ENCODE measurements at places on chromosomes 1 and 21.

- no peak for DNase-seq
These were observed 1.1 kb downstream of the COL9A2 start for GRCh38 chr1:40315795-40316594.

- DNase-seq, result no peak
These were observed 105.2 kb downstream of the ACBD6 start for GRCh38 chr1:180397175-180397574.

GRCh38 chr1:32878183-32878582 is 7.5 kb upstream of the FNDC5 start:
- DNase-seq, result no peak

DNA sequence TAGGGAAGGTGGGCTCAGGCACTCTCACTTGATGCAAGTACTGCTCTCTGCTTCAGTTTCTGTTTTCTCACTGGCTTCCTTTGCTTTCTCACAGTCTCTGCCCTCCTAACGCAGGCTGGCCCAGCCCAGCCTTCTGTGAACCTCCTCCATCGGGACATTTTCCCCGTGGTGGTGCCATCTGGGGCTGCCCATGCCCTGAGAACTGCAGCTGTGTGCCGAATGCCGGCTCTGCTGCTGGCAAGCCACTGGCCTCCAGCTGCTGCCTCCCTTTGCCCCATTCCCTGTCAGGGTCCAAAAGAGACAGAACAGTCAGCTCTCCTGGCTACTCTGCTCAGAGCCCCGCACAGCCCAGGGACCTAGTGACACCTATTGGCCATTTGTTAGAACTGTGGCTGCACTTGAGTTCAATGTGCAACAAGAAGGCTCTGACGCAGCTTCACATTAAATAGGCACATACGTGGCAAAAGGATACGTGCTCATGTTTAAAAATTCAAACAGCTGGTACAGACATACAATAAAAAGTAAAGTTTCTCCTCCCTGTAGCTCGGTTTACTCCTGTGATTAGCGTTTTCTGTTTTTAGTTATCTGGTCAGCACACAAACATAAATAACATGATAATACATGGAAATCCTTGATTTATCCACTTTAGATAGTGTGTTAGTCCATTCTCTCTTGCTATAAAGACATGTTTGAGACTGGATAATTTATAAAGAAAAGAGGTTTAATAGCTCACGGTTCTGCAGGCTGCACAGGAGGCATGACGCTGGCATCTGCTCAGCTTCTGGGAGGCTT is 46.6 kb downstream of the FCRL5 start:
- DNase-seq, result peak; percentile 51

- peak; percentile 28 for DNase-seq
These were observed 414 bp downstream of the TMEM51 start for GRCh38 chr1:15153842-15154479.

DNA sequence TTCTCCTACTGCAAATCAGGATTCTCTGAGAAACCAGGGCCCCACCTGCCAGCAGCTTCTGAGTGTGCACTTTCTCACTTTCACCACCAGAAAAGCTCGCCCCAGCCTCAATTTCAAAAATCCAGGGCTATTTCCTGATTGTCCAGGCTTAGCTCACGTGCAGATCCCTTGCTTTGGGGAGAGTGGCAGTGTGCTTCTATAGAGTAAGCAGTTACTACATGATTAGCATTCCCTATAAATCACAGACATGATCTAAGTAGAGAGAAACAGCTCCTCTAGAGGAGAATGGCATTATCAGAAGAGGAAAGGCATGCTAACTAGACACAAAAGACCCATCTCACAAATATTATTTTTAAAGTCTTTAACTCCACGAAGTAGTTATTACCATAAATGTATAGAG is 456.0 kb upstream of the PKN2 start:
- DNase-seq, result no peak

DNA sequence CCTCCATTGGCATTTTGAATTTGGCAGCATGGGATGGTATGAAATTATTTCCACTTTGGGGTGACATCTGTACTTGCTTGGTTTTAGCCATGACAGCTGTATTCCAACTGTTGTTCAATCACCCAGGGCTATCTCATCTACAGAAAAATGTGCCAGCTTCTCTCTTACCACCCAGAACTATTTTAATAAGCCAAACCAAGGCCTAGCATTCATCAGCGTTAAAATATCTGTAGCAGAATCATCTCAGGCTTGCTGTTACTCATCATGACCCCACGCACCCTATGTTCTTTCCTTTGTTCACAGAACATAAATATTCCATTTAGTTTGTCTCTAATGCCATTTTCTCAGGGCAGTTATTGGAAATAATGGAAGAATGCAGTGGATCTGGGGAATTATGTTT is 49.8 kb downstream of the GIPC2 start:
- no peak for DNase-seq

- no peak for DNase-seq
These were observed 182.2 kb downstream of the DHRS3 start for GRCh38 chr1:12435639-12436344.

Data from posterior cingulate gyrus (tissue), 11 donors.